ENCODE measurements at places on chromosomes 5 and 9.

DNA sequence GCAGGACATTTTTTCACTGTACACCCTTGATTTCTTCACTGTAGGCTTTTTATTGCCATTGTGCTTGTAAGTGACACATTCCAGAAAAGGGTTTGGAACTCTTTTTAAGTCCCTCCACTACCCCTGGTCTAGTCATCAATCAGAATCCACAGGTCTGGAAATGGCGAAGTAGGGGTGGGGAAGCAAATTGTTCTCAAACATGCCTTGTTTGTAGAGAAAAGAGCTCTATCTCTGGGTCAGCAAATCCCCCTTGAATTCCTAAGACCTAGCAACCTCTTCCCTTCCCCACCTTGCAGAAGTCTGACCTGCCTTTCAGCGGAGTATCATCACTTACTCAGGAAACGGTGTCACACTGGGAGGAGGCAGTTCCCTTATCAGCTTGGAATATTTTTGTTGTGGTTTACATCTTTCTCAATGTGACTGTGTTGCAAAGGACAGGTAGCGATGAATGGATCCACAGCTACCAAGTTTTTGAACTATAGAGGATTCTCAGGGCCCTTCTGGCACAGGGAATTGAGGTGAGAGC is 3.2 kb downstream of the SH3RF2 start:
- DNase-seq, result no peak

DNA sequence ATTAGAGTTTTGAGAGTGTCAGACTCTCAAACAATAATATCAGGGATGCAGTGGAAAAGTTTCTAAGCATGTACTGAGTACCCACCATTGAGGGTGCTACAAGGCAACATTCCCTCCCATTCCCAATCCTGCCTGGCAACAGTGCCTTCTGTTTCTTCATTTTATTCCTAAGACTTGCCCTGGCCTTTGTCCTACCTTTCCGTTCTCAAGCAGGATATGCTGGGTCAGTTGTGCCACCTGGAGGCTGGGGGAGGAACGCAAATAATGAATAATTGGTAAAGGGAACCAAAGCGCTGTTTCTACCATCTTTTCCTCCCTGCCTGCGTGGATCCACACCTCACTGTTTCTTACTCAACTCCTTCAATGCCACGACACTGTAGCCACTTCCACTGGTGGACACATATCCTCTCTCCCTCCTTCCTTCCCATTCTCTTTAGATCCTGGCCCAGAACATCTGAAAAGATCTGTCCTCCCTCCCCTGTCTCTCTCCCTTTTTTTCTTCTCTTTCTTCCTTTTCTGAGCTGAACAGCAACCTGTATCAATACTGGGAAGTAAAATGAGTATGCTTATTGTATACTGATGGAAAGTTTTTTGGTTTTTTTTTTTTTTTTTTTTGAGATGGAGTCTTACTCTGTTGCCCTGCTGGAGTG is 149.5 kb downstream of the C9orf152 start:
- no peak for DNase-seq

- DNase-seq, result no peak
These were observed 161.1 kb downstream of the CSNK1G3 start for GRCh38 chr5:123673107-123673506.

DNA sequence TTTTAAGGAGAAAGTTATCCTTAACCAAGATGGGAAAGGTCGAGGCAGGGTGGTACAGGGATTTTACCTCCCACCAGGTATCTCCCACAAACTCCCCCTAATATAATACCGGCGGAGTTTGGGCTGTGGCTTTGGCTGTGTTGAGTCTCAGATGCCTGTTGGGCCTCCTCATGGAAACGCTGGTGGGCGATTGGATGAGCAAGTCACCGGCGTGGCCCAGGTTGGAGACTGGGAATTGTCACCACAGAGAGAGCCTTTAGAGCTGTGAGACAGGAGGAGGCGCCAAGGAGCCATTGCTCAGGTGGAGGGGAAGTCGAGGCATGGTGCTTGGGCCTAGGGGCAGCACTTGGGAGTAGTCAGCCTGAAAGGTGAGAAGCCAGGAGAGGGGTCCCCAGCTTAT is 3.4 kb upstream of the CAMSAP1 start:
- no peak for DNase-seq

DNA sequence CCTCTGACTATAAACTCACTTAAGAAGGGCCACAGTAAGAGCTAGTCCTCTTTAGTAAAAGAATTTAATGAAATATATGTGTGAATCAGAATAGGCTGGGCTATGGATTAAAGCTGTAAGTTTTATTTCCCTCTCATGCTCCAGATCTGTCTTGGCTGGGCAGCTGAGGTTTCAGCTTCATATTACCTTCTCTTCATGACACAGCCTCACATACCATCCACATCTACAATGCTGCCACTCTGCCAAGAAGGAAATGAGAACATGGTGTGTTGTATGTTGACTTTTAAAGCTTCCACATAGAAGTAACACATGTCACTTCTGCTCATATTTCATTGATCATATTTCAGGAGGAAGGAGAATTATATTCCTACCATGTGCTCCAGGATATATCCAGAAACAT is 776.0 kb upstream of the ACO1 start:
- no peak for DNase-seq

DNA sequence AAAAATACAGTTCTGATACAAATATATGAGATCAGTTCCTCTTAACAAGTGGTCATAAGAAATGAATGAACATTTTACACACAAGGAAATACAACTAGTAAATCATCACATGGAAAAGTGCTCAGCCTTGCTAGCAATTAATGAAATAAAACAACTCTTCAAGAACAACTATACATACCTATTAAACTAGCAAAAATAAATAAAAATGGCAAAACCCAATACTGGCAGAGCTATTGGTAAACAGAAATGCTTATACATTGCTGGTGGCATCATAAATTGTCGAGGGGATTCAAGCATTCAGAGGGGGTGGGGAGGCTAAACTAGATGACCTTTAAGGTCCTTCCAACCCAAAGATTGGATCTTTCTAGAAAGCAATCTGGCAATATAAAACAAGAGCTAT is 5.9 kb upstream of the FRRS1L start:
- DNase-seq, result no peak
